Chondrocyte (in vitro differentiated cells): ENCODE measurements at places on chromosomes 3 and 15. TPM values are rescaled to one million over a fixed set of nuclear protein-coding genes. Genes with fewer than 3 reads are reported as not detected.

The CHDH gene
- 0.46 to 0.67 TPM (median 0.60 TPM) in 3 replicates for total RNA-seq

The ERICH6 gene
- total RNA-seq, result not detected in 3 replicates

The IMPG2 gene
- total RNA-seq, result 0.50 to 0.80 TPM (median 0.56 TPM) in 3 replicates

The IGF1R gene
- total RNA-seq, result 110 to 119 TPM (median 119 TPM) in 3 replicates

The CA12 gene
- total RNA-seq, result 6.7 to 7.9 TPM (median 6.9 TPM) in 3 replicates

The ZNF621 gene
- 25.3 to 27.0 TPM (median 26.0 TPM) in 3 replicates for total RNA-seq

The GPR87 gene
- not detected in 3 replicates for total RNA-seq
